ENCODE measurements at places on chromosomes 7 and 10. TPM values are rescaled to one million over a fixed set of nuclear protein-coding genes. Genes with fewer than 3 reads are reported as not detected.
A peak's percentile ranks its signal among the peaks of the same experiment; 100 is the strongest.

CHCHD2 gene
- 200 TPM for total RNA-seq

ITGA8 gene
- total RNA-seq, result 33.9 TPM

GRCh38 chr7:130777426-130777825 is 43.4 kb upstream of the KLF14 start:
- H3K27me3 ChIP-seq, result no peaks in the 10 kb centered on the region
- no peak overlapping the region for H3K27ac ChIP-seq
- no peaks in the 10 kb centered on the region for H3K36me3 ChIP-seq
- H3K4me1 ChIP-seq, result no peaks in the 10 kb centered on the region

DNA sequence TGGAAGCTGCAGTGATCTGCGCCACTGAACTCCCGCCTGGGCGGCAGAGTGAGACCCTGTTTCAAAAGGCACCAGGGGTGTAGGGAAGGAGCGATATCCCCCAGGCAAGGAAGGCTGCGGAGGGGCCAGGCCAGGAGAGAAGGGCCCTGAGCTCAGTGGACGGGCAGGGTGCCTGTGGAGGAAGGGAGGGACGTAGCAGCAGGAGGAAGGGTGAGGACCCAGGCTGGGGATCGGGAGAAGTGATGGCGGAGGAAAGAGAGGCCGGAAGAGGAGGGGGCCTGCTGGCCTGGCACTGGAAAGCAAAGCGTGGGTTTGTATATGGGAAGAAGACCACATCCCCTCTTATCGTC is 45.6 kb downstream of the ALOX5 start:
- no peak for DNase-seq
- peaks cover 30% of the 10 kb centered on the region for H3K4me1 ChIP-seq
- peak overlapping the region; percentile 56 for H3K4me3 ChIP-seq
- H3K27me3 ChIP-seq, result no peaks in the 10 kb centered on the region

DNA sequence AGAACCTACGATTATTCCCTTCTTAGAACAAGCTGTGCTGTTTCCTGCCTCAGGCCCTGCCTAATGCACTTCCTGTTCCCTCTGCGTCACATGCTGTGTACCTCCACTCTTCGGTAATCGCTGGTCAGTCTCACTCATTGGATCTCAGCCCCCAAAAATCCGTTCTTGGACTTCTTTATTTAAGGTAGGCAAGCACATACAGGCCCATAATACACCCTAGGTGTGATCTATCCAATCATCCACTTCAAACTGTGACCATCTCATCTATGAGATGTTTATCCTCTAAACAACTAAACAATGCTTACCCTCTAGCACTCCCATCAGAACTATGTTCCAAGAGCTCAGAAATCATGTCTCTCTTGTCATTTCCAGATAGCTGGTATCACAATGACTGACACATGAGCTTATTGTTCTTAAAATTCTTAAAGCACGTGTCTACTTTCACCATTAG is 83.9 kb downstream of the CADPS2 start:
- H3K4me3 ChIP-seq, result no peak overlapping the region
- peaks cover 9% of the 10 kb centered on the region for H3K4me1 ChIP-seq
- no peaks in the 10 kb centered on the region for H3K36me3 ChIP-seq
- DNase-seq, result no peak
- no peaks in the 10 kb centered on the region for H3K27me3 ChIP-seq
- peak overlapping the region; percentile 61 for H3K27ac ChIP-seq

GRCh38 chr7:28806841-28807240 is 151.3 kb downstream of the TRIL start:
- no peak overlapping the region for H3K27ac ChIP-seq
- H3K4me1 ChIP-seq, result no peaks in the 10 kb centered on the region
- H3K27me3 ChIP-seq, result no peaks in the 10 kb centered on the region
- H3K36me3 ChIP-seq, result no peaks in the 10 kb centered on the region

DNA sequence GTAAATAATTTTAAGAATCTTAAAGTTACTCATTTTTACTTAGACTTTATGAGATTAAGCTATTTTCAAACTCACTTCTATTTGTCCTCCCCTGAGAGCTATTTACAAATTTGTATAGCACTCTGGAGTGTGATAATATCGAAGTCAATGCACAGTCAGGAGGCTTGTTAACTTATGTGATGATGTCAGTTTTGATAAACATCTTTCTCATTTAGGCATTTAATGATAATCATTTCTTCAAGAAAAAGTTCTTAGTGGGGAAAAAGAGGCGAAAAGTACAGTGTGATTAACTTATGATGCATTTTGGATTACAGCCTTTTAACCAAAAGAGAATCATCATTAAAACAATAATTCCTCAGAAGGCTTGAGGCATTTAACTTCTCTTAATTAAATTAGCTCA is 468.6 kb downstream of the AUTS2 start:
- no peaks in the 10 kb centered on the region for H3K36me3 ChIP-seq
- H3K27me3 ChIP-seq, result no peaks in the 10 kb centered on the region
- H3K4me3 ChIP-seq, result no peak overlapping the region
- DNase-seq, result no peak

DNA sequence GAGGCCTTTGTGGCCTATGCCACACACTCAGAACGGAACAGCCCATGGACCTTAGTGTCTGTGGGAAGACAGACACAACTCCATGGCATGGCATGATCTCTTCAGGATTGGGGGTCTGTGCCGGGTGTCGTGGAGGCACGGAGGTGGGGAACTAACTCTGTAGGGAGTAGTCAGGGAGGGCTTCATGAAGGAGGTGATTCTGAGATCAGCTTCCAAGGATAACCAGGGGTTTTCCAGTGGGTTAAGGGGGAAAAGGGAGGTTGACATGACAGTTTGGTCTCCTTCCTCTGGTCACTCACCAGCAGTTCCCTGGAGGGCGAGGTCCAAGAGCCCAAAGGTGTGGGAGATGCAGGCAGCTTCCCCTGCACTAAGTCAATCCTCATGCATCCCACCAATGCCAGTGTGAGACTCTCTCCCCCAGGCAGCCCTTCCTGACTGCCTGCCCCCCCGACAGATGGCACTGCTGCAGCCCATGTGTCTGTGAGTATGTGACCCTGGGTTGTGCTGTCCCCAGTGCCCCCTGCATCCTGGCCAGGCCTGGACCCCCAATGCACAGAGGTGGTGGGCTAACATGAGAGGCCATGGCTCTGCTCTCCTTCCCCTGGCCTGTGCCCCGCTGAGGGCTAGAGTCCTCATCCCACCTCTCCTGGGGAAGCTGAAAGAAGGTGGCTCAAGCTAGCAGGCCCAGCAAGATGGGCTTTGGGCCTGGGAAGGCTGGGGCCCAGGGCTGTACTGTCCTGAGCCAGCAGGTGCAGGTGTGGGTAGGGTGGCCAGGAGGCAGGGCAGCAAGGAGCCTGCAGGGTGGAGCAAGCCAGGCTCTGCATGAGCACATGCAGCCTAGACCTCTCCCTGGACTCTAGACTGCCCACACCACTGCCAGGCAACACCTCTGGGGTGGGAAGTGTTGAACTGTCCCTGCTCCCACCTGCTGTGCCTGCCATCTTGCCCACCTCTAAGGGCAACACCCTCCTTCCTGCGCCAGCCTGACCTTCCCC is 39.7 kb downstream of the RASGEF1A start:
- H3K4me3 ChIP-seq, result no peak overlapping the region
- H3K4me1 ChIP-seq, result peaks cover 13% of the 10 kb centered on the region
- H3K27me3 ChIP-seq, result peaks cover 32% of the 10 kb centered on the region
- H3K36me3 ChIP-seq, result no peaks in the 10 kb centered on the region

GRCh38 chr10:62584731-62585130 is 210.6 kb downstream of the ZNF365 start:
- H3K27me3 ChIP-seq, result no peaks in the 10 kb centered on the region
- peaks cover 22% of the 10 kb centered on the region for H3K4me1 ChIP-seq
- no peak overlapping the region for H3K27ac ChIP-seq
- H3K36me3 ChIP-seq, result no peaks in the 10 kb centered on the region
- no peak overlapping the region for H3K4me3 ChIP-seq

DNA sequence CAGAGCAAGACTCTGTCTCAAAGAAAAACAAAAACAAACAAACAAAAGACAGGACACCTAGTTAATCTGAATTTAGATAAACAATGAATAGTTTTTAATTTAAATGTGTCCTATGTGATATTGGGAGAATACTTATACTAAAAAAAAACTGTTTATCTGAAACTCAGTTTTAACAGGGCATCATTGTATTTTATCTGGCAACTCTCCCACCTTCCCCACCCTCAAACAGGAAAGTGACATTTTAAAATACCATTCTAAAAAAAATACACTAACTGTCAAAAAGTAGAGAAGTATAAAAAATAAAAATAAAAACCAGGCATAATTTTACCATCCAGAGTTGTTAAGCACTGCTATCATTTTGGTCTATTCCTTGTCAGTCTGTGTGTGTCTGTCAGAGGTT is 119.0 kb downstream of the RTKN2 start:
- DNase-seq, result no peak
- H3K27ac ChIP-seq, result no peak overlapping the region
- H3K36me3 ChIP-seq, result no peaks in the 10 kb centered on the region
- no peaks in the 10 kb centered on the region for H3K27me3 ChIP-seq
- H3K4me1 ChIP-seq, result no peaks in the 10 kb centered on the region

DNA sequence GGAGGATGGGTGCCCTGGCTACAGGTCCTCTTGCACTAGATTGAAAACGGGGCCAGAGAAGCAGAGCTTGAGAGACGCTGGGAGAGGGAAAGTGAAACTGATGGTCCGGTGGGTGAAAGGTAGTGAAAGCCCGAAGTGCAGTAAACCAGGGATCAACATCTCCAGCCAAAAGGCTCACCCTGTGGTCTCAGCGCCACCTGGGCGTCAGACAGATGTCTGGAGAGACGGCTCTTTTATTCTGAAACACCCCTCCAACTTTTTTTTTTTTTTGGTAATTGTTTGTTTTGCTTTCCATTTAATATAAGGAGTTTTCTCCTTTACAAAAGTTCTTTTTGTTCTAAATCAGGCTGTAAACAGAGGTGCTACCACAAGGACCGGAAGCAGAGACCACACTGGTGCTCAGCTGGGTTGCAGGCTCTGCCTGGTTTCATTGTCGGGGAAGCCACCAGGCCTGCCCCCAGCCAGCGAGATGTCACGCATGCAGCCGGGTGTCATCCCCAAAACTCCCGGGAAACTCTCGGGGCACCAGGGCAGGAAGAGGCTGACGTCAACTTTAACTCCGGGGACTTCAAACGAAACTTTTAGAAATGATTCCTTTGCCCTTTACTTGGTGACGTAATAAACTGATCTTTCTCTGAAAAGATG is 11.2 kb downstream of the IL2RA start:
- H3K4me1 ChIP-seq, result peaks cover 37% of the 10 kb centered on the region
- H3K4me3 ChIP-seq, result peak overlapping the region; percentile 41
- H3K36me3 ChIP-seq, result no peaks in the 10 kb centered on the region

- DNase-seq, result no peak
- no peaks in the 10 kb centered on the region for H3K36me3 ChIP-seq
- no peak overlapping the region for H3K27ac ChIP-seq
- H3K4me3 ChIP-seq, result no peak overlapping the region
These were observed 74.8 kb upstream of the RPA3 start for GRCh38 chr7:7793249-7793648.

GRCh38 chr7:107810626-107811025 is 7.6 kb upstream of the SLC26A3 start:
- H3K4me1 ChIP-seq, result no peaks in the 10 kb centered on the region
- no peak overlapping the region for H3K27ac ChIP-seq
- no peaks in the 10 kb centered on the region for H3K36me3 ChIP-seq
- no peaks in the 10 kb centered on the region for H3K27me3 ChIP-seq
- DNase-seq, result no peak

- peaks cover 3% of the 10 kb centered on the region for H3K4me1 ChIP-seq
- peaks cover 41% of the 10 kb centered on the region for H3K36me3 ChIP-seq
- H3K4me3 ChIP-seq, result no peak overlapping the region
These were observed 15.4 kb downstream of the AQP1 start for GRCh38 chr7:30927040-30927439.

GRCh38 chr10:23693925-23694324 is 255.1 kb downstream of the OTUD1 start:
- H3K4me3 ChIP-seq, result no peak overlapping the region
- no peak overlapping the region for H3K27ac ChIP-seq
- H3K27me3 ChIP-seq, result peaks cover 53% of the 10 kb centered on the region
- no peaks in the 10 kb centered on the region for H3K36me3 ChIP-seq

DNA sequence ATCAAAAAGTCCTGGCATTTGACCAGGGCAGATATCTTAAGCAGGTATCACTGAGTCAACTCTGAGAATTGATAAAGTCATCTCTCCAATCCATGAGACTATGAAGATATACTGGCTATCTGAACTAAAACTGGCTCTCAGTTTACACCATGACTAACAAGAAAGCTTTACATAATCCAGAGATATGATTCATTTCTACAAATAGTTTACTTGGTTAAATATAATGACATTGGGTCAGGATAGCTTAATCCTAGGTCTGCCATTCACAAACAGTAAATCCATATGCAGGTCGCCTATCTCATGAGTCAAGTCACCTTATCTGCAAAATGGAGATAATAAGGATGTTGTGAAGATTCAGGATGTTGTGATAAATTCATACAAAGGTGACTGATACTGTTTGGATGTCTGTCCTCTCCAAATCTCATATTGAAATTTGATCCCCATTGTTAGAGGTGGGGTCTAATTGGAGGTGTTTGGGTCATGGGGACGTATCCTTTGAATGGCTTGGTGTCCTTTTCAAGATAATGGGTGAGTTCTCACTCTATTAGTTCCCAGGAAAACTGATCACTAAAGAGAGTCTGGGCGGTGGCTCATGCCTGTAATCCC is 117.4 kb downstream of the JMJD1C start:
- H3K36me3 ChIP-seq, result no peaks in the 10 kb centered on the region
- no peak overlapping the region for H3K4me3 ChIP-seq
- no peak for DNase-seq
- H3K27ac ChIP-seq, result no peak overlapping the region
- no peaks in the 10 kb centered on the region for H3K4me1 ChIP-seq
- no peaks in the 10 kb centered on the region for H3K27me3 ChIP-seq

DNA sequence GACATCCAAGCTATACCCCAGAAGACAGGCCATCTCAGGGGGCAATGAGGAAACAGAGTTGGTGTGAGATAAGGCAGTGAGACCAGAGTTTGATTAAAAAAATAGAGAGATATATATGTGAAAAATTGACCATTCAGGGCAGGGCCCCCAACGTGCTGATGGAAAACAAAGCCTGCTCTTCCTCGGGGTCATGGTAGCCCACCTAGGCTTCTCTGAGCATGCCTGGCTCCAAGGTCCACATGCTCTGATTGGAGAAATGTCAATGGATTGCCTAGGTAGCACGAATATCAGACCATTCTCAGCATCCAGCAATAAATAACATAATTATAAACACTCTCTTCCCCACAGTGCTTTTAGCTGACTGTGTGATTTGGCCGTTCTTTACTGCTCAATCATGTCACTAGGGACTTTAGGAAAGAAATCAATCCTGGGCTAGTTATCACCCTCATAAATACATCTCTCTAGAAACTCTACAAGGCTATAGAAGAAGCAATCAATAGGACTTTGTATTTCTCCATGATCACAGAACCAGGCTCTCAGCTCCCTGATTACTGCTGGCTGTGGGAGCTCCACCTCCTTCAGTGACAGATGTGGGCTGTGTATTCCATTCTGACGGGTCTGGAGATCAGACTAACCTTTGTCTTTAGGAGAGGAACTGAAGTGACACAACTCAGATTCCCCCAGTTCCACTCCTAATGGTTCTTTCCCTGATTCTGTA is 766.4 kb downstream of the GRID1 start:
- H3K36me3 ChIP-seq, result no peaks in the 10 kb centered on the region
- no peaks in the 10 kb centered on the region for H3K27me3 ChIP-seq
- no peaks in the 10 kb centered on the region for H3K4me1 ChIP-seq
